NCI-H524 treated with DMSO at 0.1 percent for 48 hours (cell line): ENCODE measurements at places on chromosomes 11 and 22.

DNA sequence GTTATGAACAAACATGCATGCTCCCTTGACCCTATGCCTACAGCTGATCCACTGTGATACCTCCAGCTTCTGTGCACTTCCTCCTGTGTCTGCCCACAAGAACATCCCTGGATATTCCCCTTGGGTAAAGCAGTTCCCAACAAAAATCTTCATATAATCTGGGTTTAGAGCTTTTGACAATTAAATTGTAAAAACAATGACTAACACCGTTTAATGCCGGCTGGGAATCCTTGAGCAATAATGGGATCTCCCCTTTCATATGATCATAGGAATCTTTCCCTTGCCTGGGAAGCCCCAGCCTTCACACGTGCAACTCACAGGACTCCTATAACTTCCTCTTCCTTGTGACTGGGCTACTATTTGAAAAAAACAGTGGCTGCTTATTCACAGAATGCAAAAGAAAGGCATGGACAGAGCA, 6.3 kb upstream of the ZC3H12C start:
- DNase-seq: no peak

DNA sequence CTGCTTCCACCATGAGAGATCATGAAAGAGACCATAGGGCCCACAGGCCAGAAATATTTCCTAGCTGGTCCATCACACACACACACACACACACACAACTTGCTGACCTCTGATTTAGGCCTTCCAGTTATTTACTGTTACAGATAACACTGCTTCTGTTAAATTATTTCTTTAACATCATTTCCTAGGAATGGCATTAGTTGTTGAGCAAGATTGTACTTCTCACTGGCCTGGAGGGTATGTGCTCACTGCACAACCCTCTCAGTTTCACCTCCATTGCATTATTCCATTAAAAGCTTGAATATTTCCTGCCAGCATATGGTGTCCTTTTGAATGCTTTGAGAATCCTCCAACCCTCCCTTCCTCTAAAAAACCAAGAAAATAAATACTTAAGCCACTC, 104.4 kb downstream of the MICAL2 start:
- no peak for DNase-seq

DNA sequence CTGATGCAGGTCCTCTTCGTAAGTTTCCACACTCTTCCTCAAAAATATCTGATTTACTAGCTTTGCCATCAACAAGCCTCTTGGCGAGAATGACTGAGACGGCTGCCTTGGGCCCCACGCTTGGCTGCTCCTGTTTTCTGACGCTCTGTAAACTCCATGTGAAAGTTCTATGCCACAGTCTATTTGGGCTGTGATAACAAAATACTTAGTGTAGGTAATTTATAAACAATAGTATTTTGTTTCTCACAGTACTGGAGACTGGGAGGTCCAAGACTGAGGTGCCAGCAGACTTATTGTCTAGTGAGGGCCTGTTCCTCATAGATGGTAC, 123.2 kb upstream of the SORL1-AS1 start:
- no peak for DNase-seq

GRCh38 chr22:37843741-37844089, 419 bp downstream of the ANKRD54 start:
- no peak for DNase-seq

DNA sequence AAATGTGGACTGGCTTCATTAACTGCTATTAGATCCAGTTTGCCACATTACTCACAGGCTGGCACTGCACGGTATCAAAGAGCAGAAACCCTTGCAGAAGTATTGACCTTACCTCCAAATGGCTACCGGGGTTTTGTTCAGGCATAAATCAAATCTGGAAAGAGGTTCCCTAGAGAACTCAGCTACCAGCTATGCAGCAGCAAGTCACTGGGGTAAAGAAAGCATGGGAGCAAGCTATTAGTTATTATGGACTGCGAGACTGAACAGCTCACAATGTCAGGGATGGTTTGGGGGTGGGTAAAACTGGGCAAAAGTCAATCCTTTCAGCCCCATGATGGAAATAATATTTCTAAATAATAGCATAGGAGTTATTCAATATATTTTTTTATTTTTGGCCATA, 128.1 kb downstream of the FANCF start:
- no peak for DNase-seq

DNA sequence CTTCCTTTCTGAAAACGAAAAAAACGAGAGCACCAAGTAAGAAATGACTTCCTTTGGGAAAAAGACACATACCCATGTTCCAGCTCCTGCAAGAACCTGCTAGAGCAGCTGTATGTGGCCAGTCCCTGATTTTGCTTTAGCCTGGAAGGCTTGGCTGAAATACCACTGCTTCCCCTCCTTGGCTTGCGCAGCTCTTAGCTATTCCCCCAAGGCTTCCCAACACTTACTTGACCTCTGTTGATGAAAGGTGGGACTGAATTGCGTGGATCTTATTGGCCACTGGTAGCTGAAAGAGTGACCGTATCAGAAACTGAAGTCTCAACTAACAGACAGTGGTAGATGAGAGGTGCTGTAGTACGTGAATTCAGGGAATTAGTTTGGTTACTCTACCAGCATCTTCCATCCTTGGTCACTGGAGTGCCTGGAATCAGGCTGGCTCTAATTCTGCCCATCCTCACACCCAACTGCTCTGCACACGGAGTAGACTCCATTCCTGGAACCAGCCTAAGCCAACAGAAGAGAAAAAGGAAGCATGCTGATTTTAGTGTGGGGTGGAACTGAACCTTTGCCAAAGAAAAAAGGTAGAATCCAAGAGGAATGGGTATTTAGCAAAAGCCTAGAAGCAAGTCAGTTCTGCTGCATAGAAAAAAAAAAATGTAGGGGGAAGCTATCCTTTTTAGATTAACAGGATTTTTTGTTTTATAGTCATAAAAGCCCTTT, 73.8 kb upstream of the CRTAM start:
- no peak for DNase-seq

GRCh38 chr11:114890038-114890437, 211.7 kb downstream of the NXPE2 start:
- no peak for DNase-seq

DNA sequence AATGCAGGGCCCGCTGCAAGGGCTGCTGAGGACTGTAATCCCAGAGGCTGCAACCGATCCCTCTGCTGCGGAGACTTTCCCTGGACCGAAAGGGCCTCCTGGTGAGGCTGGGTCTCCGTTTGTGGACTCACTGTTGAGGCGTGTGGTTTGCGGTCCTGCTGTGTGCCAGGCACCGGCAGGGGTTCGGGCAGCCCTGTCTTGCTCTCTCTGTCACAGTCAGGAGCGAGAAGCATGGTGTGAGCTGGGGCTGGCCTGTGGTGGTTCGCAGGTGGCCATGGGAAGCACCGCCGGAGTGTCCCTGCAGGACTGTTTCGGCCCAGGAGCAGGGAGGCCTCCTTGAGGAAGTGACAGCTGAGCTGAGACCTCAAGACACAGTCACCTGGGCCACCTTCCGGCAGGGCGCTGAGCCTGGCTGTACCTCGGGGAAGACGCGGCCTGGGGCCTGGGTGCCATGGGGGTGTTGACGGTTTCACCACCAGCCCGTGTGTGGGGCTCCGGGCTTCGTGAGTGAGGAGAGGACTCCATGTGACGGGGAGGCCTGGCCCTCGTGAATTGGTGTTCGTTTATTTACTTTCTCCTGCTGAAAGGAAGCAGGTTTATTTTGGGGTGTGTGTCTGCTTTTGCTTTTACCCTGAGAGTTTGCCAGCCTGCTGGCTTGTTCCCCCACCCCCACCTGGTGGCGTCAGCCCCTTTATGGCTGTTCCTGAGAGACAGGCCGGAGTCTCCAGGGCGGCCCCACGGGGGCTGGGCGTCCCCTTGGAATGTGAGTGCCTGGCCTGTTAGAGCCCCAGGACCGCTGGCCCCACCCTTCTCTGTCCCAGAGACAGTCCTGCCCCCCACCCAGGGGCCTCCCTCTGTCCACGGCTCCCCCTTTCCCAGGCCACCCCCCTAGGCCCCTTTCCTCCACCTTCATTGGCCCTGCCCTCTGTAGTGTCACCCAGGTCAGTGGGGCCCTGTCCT, 122.5 kb downstream of the KCNQ1OT1 start:
- no peak for DNase-seq

- no peak for DNase-seq
Observed at GRCh38 chr22:21457023-21457787, 10.0 kb upstream of the TMEM191C start.

DNA sequence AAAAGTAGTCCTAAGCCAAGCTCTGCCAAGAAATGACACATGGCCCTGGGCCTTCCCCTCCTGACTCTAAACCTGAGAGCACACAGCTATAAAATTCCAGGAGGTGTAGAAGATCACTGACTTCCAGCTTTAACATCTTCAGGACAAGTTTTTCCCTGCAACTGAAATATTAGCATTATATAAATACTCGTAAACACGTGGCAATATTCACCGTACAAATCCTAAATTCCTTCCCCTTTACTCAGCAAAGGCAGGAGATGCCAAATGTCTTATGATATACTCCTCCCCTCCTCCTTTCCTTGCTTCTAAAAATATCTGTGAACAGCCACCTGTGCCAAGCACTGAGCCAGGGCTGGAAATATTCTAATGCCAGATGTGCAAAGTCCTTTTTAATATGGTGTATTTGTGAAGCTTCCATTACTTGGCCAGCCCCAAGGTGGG, 194.0 kb downstream of the LARGE1 start:
- no peak for DNase-seq

GRCh38 chr11:134625631-134626030, 213.6 kb upstream of the B3GAT1 start:
- no peak for DNase-seq

GRCh38 chr11:46383404-46383758, 1.9 kb downstream of the MDK start:
- DNase-seq: no peak

DNA sequence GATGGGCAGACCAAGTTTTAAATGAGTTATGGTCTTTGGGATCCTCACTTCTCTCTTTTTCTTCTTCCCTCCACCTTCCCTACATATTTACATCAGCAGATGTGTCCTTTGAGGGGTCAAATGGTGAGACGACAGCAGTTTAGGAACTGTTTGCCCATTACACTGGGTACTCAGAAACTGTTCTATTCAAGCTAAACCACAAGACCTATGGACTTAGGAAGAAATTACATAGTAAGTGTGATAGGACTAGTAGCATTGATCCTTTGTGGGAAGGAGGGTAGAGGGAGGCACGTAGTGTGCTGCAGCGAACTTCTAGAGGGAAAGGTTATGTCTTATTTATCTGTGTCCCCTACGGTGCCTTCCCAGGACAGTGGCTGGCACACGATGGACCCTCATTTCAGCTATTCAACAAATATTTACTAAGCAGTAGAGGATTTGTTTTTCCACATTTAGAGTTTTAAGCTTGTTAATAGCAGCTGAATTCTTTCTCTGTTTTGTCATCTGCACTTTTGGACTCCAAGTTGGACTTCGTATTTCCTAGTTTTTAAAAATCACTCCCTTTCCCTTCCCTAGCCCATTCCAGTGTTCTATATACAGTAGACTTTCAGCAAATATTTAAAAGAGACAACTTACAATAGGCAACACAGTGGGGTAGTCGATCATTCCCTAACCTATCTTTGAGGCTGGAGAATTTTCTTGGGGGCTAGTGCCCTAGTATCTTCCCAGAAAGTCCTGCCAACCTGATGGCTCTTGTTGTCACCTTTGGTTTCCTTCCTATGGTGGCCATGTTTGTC, 13.9 kb downstream of the FZD4 start:
- no peak for DNase-seq

DNA sequence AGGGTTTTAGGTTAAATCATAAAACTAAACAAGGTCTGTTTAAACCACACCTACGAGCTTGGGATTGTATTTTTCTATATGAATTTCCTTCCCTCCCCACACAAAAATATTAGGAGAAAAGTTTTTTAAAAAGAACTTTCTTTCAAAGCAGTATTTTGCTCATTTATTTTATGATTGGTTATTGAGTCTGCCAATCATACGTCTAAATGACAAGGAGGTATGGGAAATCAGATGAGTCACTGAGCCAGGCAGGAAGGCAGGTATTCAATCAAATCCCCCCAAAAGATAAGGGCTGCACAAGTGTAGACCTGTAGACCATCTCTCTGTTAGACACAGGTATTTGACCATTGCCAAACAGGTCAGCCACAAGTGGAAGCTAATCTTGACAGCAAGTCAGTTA, 440.1 kb upstream of the CCDC90B start:
- no peak for DNase-seq

- DNase-seq: peak; percentile 2
Observed at GRCh38 chr11:106950067-106950491, 68.2 kb downstream of the GUCY1A2 start.

DNA sequence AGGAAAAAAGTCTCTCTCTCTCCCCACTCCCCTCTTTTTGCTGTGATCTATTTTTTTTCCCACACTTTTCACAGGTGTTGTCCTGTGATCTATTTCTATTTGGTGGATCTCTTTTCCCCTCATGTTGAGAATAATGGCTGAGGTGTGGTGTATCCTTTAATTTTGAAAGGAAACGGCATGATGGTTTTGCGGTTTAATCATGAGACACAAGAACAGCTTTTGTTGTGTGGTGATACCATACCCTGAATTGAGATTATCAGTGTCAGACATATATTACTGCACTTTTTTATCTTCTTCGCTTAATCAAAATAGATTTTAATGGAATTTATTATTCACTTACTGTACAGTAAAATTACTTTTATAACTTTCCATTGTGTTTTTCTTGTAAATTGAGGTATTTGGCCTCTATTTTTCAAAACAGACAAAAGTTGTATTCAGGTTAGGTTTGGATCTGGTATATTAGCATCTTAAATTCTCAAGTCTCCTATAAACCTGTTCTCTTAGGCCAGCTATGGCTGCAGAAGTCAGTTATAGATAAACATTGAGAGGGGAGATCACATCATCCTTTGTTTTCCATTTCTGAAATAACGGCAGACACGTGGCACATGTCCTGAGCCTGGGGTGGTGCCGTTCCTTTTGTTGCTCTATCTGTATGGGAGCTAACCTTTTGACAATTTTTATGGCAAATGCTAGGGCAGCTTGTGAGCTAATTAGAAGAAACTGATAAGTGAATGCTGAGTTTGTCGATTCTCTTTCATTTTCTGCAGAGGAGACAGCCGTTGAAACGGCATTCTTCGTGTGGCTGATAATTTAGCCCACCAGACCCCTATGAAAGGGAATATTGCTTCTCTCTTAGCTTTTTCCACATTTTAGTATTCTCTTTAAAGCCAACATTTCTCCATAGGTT, 25.8 kb downstream of the NF2 start:
- DNase-seq: no peak
